Effector CD8-positive, alpha-beta T cell (primary cell): ENCODE measurements at places on chromosomes 16 and 17.

- DNase-seq = no peak
Observed at GRCh38 chr17:71338396-71338795, 782.4 kb upstream of the SOX9 start.

- DNase-seq = no peak
Observed at GRCh38 chr16:47392081-47392480, 68.8 kb downstream of the ITFG1 start.

DNA sequence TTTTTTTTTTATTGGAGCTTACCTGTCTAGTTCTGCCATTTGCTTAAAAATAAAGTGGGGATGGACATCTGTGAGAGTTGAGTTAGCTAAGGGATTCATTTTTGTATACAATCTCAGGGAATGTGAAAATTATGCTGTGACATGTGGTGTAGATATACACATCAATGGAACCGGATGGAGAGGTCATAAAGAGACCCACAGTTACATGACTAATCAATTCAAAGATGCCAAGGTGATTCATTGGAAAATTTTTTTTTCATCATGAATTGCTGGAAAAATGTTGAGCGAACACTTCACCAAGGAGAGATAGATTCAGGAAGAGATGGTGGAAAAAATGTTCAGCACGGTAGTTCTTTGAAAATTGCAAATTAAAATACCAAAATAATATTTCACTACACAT lies 605.4 kb upstream of the KIF2B start:
- no peak for DNase-seq

- DNase-seq = no peak
Observed at GRCh38 chr16:73882033-73882432, 414.6 kb upstream of the PSMD7 start.

DNA sequence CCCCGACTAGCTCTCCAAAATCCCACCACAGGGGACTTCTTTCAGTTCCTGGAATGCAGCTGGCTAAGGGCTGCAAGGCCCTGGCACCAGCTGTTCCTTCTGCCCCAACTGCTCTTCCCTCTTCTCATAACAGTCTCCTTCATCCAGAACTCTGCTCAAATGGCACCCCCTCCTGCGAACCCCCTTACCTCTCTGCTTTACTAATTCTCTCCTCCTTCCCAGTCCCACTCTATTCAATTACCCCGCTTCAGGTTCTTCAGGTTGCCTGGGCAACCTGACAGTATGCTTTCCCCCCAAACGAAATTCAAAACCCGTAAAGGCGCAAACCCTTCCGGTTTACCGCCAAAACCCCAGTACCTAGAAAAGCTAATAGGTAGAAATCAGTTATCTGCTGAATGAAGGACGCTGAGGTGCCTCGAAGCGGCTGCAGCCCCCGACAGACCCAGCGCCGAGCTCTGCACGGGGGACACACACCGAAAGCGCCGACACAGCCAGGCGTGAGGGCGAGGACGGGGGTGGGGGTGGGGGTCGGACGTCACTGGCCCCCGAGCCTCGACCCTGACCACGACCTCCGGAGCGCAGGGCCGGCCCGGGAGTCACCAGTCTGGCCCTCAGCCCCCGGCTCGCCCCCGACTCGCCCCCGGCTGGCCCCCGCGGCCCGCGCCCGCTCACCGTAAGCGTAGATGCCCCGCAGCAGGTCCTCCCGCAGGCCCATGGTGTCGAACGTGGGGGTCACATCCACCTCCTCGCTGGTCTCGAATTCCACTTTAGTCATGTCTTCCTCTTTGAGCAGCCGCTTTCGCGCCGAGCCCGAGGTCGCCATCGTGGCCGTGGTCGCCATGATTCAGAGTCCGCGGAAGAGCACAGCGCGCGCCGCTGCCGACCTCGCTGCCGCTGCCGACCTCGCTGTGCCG lies 550 bp downstream of the EIF4A3 start:
- DNase-seq = no peak

- no peak for DNase-seq
Observed at GRCh38 chr17:34437188-34437587, 74.2 kb upstream of the CCL1 start.

- no peak for DNase-seq
Observed at GRCh38 chr16:5837007-5837670, 739.5 kb upstream of the EEF2KMT start.

- no peak for DNase-seq
Observed at GRCh38 chr16:4972938-4973587, 14.9 kb downstream of the SEC14L5 start.

- no peak for DNase-seq
Observed at GRCh38 chr17:40556884-40557414, 8.3 kb downstream of the CCR7 start.

DNA sequence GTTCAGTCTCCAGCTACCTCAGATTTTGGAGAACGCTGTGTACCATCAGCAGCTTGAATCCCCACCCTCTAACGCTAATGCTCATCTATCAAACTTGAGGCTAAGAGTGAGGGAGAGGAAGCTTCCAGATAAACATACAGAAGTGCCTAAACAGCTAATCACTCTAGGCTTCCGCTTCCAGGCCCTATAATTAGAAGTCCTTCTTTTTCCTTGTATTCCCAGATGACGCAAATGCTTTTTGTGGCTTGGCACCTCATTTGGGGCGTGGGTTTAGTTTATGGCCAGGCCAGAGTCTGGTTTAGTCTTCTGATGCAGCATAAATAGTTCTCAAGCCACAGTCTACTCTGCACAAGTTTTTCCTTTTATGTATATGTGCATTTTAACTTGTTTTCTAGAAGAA lies 263.4 kb downstream of the BCAS3 start:
- no peak for DNase-seq

- DNase-seq = no peak
Observed at GRCh38 chr17:1022278-1023024, 25.5 kb downstream of the TIMM22 start.

- no peak for DNase-seq
Observed at GRCh38 chr17:1469231-1469852, 13.3 kb upstream of the CRK start.
